Posterior vena cava (tissue), 2 donors: ENCODE measurements at places on chromosomes 7 and 10. TPM values are rescaled to one million over a fixed set of nuclear protein-coding genes. Genes with fewer than 3 reads are reported as not detected.

The TET1 gene
- total RNA-seq: 4.3 TPM

The PRF1 gene
- 5.2 TPM for total RNA-seq

The HACD1 gene
- total RNA-seq: 83.0 TPM

The CCDC3 gene
- total RNA-seq: 189 TPM

The GHRHR gene
- not detected for total RNA-seq

The ABLIM1 gene
- total RNA-seq: 79.4 TPM

The FAM20C gene
- total RNA-seq: 56.6 TPM

The TCERG1L gene
- not detected for total RNA-seq

The INSYN2A gene
- total RNA-seq: 0.33 TPM

The AGAP9 gene
- 5.8 TPM for total RNA-seq

The ZNF735 gene
- total RNA-seq: not detected

The CLDN3 gene
- not detected for total RNA-seq

The AKR1C8 gene
- total RNA-seq: not detected

The HYAL4 gene
- not detected for total RNA-seq

The TSC22D4 gene
- total RNA-seq: 25.3 TPM

The ANKRD61 gene
- total RNA-seq: not detected
